ENCODE measurements at places on chromosomes 7 and 10.
A peak's percentile ranks its signal among the peaks of the same experiment; 100 is the strongest.

GRCh38 chr10:117541909-117542705 is 439 bp upstream of the EMX2 start:
- DNase-seq = no peak

- no peak for DNase-seq
Measured at GRCh38 chr10:118844731-118845521, 90.2 kb upstream of the CACUL1 start.

- peak; percentile 37 for DNase-seq
Measured at GRCh38 chr10:103605359-103606096, 112.0 kb downstream of the NEURL1 start.

- no peak for DNase-seq
Measured at GRCh38 chr10:95445223-95445836, 115.8 kb downstream of the SORBS1 start.

GRCh38 chr7:135757719-135758411 is 9.3 kb upstream of the FAM180A start:
- DNase-seq = no peak

DNA sequence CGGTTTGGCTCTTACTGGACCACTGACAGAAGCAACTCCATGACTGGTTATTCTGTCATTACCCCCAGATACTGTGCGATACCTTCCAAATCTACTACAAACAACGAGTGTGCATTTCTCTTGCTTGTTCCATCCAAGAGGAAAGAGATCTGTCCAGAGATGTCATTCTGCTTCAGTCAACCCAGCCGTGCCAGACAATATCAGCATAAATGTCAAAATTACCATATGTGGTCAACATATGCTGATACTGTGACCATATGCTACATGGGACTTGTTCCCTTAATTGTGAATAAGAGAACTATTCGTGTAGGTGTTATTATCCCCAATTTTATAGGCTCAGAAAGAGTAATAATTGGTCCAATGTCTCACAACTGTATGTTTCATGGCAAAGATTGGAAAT is 143.2 kb upstream of the PRSS1 start:
- no peak for DNase-seq

- DNase-seq = peak; percentile 75
Measured at GRCh38 chr10:67772894-67773511, 65.0 kb downstream of the DNAJC12 start.

GRCh38 chr7:132457658-132458057 is 118.6 kb downstream of the PLXNA4 start:
- DNase-seq = no peak

- DNase-seq = peak; percentile 99
Measured at GRCh38 chr7:30176463-30177109, 41.8 kb downstream of the MTURN start.

- peak; percentile 58 for DNase-seq
Measured at GRCh38 chr10:66931340-66931948, 5.6 kb downstream of the LRRTM3 start.

DNA sequence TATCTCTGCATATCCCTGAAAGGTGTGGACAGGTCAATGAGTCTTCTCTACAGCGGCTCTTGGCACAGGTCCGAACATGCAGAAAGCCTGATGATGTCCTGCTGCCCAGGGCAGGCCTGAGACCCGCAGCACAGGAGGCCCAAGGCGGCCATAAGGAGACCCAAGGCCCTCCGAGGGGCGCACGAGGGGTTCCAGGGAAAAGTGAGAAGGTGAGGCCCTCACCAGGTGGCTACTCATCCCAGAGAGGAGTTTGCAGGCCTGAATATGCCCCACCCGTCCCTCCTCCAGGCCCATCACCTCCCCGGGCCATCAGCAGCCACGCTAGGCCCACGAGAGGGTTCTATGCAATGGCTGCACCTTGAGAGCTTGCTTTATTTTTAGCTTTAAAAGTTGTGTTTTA is 173.4 kb upstream of the RHEB start:
- DNase-seq = no peak

- no peak for DNase-seq
Measured at GRCh38 chr10:130230611-130231010, 94.4 kb downstream of the GLRX3 start.

GRCh38 chr10:99279626-99280111 is 44.0 kb upstream of the HPSE2 start:
- DNase-seq = no peak

DNA sequence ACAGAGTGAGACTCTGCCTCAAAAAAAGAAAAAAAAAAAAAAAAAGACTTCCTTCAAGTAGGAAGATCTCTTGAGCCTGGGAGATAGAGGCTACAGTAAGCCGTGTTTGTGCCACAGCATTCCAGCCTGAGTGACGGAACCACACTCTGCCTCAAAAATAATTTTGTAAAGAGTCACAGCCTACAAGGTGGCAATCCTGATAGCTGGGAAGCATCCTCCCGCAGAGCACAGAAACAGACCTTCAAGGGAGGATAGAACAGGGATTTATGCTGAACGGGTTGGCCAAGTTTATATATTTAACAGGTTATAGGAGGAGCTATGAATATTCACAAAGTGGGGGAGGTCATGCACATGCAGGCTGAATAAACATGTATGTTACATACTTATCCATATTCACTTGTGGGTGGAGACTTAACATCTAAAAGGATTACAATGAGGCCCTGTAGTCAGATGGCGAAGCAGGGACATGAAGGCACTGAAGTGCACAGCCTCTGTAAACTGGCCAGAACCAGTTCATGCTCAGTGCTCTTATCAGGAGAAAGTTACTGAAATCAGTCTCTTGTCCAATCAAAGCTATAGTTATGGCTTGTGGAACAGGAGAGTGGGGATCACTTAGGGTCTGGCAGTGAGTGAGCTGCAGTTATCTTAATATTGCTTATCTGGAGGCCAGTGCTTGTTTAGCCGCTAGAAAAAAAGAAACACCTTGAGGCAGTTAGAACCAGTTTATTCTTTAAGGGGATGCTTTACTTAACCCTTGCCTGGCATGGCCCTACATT is 6.8 kb downstream of the LMBR1 start:
- no peak for DNase-seq

DNA sequence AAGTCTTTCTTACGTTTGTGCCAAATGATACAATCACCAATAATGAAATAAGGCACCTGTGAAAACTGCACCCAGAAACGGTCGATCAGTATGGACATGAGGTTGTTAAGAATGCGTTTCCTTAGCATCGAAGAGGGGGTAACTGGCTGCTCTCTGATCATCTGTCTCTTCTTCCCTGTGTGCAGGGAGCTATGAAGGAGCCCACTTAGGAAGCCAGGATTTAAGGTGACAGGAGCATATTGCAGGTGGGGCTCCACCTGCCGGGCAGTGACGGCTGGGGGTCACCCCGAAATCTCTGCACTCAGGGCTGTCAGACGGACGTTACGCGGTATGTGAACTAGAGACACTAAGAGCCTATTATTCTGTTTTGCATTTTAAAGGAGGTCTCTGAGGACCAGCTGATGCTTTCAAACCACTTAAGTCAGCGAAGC is 64.5 kb downstream of the CARD11 start:
- DNase-seq = no peak

GRCh38 chr7:15836651-15837050 is 150.2 kb upstream of the MEOX2 start:
- no peak for DNase-seq

- no peak for DNase-seq
Measured at GRCh38 chr7:3461923-3462322, 160.9 kb downstream of the SDK1 start.

- no peak for DNase-seq
Measured at GRCh38 chr10:24153537-24153936, 55.4 kb upstream of the KIAA1217 start.

- no peak for DNase-seq
Measured at GRCh38 chr7:141663081-141663849, 38.7 kb downstream of the DENND11 start.

DNA sequence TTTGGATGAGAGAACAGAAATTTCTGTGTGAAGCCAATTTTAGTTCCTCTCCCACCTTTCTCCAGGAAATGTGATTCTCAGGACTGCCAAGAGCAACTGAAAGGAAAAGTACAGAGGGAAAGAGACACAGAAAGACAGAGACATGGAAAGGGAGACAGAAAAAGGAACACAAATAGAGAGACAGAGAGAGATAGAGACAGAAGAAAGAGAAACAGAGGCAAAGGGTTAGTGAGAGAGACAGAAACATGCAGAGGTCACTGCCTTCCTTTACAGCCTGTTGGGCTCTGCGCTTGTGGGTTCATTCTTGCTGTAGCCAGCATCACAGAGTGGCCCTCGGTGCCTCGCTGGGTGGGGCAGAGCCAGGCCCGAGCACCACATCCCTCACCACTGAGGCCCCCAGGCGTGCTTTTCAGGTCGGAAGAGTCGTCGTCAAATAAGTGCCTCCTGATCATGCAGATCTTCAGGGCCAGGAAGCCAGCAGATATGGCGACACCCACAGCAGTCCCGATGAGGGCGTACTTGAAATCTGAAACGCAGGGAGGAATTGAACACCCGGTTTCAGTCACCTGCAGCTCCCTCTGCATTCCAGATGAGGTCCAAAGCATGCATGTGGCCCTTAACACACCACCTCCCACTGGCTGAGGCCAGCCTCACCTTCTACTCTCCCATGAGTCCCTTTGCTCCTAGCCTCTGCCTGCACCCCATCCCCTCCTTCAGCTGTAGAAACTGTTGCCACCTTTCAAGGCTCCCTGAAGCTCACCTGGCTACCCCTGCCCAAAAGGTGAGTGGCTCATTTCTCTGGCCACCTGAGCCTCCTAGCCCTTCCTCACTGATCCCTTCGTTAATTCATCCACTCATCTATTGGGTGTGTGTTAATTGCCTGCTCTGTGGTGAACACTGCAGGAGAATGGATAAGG is 21.4 kb downstream of the TMEM273 start:
- no peak for DNase-seq

- DNase-seq = no peak
Measured at GRCh38 chr7:3916146-3916545, 615.1 kb downstream of the SDK1 start.

- no peak for DNase-seq
Measured at GRCh38 chr10:48241332-48241731, 33.2 kb downstream of the FRMPD2 start.

GRCh38 chr10:132389433-132390169 is 7.4 kb upstream of the PWWP2B start:
- DNase-seq = no peak

GRCh38 chr7:14888962-14889361 is 13.6 kb downstream of the DGKB start:
- DNase-seq = no peak

DNA sequence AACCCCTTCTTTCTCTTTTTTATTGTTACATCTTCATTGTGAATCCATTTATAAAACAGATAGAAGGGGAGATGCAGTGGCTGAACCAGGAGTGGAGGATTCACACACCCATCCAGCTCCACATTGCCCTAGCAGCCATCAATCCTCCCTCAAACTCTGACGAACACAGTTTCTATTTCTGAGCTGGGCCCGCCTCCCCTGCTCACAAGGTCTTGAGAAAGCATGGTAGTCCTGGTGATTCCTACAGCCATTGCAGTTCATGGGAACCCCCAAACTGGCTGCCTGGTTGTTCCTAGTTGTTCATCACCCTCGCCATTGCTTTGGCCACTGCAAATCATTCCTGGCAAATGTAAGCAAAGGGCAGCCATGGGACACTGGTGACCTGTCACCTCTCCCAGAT is 258.5 kb upstream of the AOAH start:
- peak; percentile 28 for DNase-seq

DNA sequence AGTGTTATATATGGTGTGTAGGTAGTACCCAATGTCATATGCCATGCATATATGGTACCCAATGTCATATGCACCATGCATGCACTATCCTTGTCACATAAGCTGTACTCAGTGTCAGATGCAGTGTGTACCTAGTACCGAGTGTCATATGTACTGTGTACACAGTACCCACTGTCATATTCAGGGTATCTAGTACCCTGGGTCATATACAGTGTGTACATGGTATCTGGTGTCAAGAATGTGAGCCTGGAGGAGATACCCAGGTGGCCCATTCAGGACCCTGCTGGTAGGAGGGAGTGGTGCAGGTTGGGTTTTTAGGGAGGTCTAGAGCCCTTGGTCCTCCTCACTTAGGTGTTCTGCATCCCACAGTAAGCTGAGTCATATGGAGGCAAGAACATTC is 1.8 kb downstream of the ZMYND11 start:
- DNase-seq = peak; percentile 21

DNA sequence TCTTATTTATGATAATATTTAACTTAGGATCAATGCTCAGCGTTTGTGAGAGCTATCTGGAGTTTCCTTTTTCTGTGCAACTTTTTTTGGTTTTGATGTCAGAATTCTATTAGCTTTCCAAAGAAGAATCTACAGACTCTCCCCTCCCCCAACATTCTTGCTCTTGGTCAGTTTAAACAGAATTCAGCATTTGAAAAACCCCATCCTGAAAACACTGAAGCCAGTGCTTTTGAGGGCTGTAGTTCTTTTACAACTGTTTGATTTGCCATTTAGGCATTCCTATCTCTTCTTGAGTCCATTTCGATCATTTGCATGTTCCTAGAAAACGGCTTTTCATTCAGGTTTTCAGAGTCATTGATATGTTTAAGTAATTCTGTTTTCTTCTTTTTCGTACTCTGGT is 15.6 kb upstream of the CXCL12 start:
- no peak for DNase-seq

- no peak for DNase-seq
Measured at GRCh38 chr10:25858076-25858475, 76.0 kb upstream of the MYO3A start.

DNA sequence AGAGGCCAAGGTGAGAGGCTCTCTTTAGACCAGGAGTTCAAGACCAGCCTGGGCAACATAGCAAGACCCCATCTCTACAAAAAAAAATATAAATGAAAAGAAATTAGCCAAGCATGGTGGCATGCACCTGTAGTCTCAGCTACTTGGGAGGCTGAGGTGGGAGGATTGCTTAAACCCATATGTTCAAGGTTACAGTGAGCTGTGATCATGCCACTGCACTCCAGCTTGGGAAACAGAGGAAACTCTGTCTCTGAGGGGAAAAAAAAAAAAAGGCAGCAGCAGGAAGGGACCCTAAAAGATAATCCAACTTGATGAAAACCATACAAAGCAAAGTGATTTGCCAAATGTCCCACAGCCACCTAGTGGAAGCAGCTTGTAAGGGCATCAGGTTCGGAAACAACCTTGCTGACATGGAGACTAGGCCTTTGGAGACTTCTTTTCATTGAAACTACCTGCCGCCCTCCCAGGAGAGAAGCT is 15.6 kb upstream of the PBLD start:
- peak; percentile 56 for DNase-seq

GRCh38 chr10:83425306-83425705 is 714.0 kb upstream of the GHITM start:
- no peak for DNase-seq

- no peak for DNase-seq
Measured at GRCh38 chr10:72615970-72616369, 9.9 kb downstream of the MICU1 start.

- no peak for DNase-seq
Measured at GRCh38 chr7:18948521-18948920, 168.9 kb downstream of the TWIST1 start.

GRCh38 chr7:159139202-159139601 is 5.5 kb downstream of the VIPR2 start:
- no peak for DNase-seq
